Calu3 (cell line): ENCODE measurements at places on chromosomes 2 and 18. TPM values are rescaled to one million over a fixed set of nuclear protein-coding genes. Genes with fewer than 3 reads are reported as not detected.

GRCh38 chr2:132941296-132942020, 271.5 kb upstream of the LYPD1 start:
- H3K27ac ChIP-seq: no peak overlapping the region
- peaks cover 9% of the 10 kb centered on the region for H3K4me1 ChIP-seq
- H3K36me3 ChIP-seq: no peaks in the 10 kb centered on the region
- H3K4me3 ChIP-seq: no peak overlapping the region
- H3K27me3 ChIP-seq: no peaks in the 10 kb centered on the region

- peaks cover 14% of the 10 kb centered on the region for H3K4me1 ChIP-seq
- H3K27ac ChIP-seq: peak overlapping the region; percentile 25
- H3K27me3 ChIP-seq: no peaks in the 10 kb centered on the region
- H3K4me3 ChIP-seq: no peak overlapping the region
These were observed 43.7 kb downstream of the FIGN start for GRCh38 chr2:163692081-163692480.

The SPP2 gene
- not detected in 2 replicates for total RNA-seq

- H3K36me3 ChIP-seq: peaks cover 6% of the 10 kb centered on the region
- H3K27ac ChIP-seq: no peak overlapping the region
- H3K27me3 ChIP-seq: peaks cover 44% of the 10 kb centered on the region
- H3K4me1 ChIP-seq: no peaks in the 10 kb centered on the region
These were observed 37.4 kb upstream of the GPC1 start for GRCh38 chr2:240397924-240398645.

The AQP12A gene
- not detected in 2 replicates for total RNA-seq

The REG1A gene
- not detected in 2 replicates for total RNA-seq

GRCh38 chr2:212997526-212998020, 153.8 kb downstream of the IKZF2 start:
- H3K4me1 ChIP-seq: peaks cover 7% of the 10 kb centered on the region
- no peak overlapping the region for H3K27ac ChIP-seq
- H3K27me3 ChIP-seq: no peaks in the 10 kb centered on the region
- DNase-seq: no peak
- no peaks in the 10 kb centered on the region for H3K36me3 ChIP-seq

GRCh38 chr2:203471323-203471722, 63.8 kb downstream of the RAPH1 start:
- no peaks in the 10 kb centered on the region for H3K27me3 ChIP-seq
- H3K27ac ChIP-seq: no peak overlapping the region
- H3K36me3 ChIP-seq: peaks cover 60% of the 10 kb centered on the region

- H3K4me3 ChIP-seq: no peak overlapping the region
- H3K27ac ChIP-seq: no peak overlapping the region
- DNase-seq: no peak
- no peaks in the 10 kb centered on the region for H3K36me3 ChIP-seq
- H3K27me3 ChIP-seq: no peaks in the 10 kb centered on the region
These were observed 118.4 kb upstream of the PXDN start for GRCh38 chr2:1862608-1863280.

GRCh38 chr2:150585221-150585971, 97.9 kb upstream of the RND3 start:
- no peak overlapping the region for H3K4me3 ChIP-seq
- H3K36me3 ChIP-seq: no peaks in the 10 kb centered on the region
- no peak overlapping the region for H3K27ac ChIP-seq
- no peaks in the 10 kb centered on the region for H3K4me1 ChIP-seq
